Activated CD4-positive, alpha-beta memory T cell treated with anti-CD3 and anti-CD28 coated beads, Interleukin-2, amount 10 ng/mL, durations not matched to agents 7 days and 5 days (primary cell): ENCODE measurements at places on chromosomes 1 and 21.
A peak's percentile ranks its signal among the peaks of the same experiment; 100 is the strongest.

DNA sequence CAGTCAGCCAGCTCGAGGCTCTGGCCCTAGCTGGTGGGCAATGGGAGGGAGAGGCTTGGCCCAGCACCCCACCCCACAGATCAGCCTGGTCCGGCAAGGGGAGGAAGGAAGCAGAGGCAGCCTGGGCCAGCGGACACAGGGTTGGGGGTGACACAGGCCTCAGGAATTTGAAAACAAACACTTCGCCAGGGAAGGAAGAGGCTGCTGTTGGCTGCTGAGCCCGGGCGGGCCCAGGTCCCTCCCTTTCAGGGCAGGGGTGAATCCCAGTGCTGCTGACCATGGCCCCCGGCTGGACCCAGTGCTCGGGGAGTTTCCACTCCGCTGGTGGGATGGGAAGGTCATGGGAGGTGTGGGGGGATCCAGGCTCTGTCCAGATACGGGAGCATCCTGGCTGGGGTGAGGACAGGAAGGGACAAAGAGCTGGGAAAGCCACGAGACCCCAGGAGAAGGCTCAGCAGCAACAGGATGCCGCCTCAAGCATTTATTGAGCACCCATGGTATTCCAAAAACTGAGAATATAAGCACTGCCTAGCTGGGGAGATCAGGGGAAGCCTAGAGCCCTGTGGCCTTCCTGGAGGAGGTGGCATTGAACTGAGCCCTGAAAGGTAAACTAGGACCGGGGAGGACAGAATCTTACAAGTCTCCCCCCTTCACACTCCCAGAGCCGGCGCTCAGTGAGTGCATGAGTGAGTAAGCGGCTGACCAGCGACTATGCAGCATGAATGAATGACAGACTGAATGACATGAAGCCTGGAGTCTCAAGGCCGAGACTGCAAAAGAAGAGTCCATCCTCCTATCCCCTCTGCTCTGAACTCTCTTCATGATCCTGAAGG is 26.2 kb upstream of the EPHA2 start:
- peaks cover 2% of the 10 kb centered on the region for H3K27me3 ChIP-seq
- no peaks in the 10 kb centered on the region for H3K4me1 ChIP-seq
- no peaks in the 10 kb centered on the region for H3K36me3 ChIP-seq
- no peak for DNase-seq
- H3K27ac ChIP-seq: no peak overlapping the region

- no peaks in the 10 kb centered on the region for H3K36me3 ChIP-seq
- H3K27ac ChIP-seq: no peak overlapping the region
- no peak for DNase-seq
- no peaks in the 10 kb centered on the region for H3K27me3 ChIP-seq
- H3K4me1 ChIP-seq: no peaks in the 10 kb centered on the region
- H3K4me3 ChIP-seq: no peak overlapping the region
Measured at GRCh38 chr1:176789571-176790090, 326.7 kb downstream of the PAPPA2 start.

- DNase-seq: no peak
- no peak overlapping the region for H3K27ac ChIP-seq
- H3K27me3 ChIP-seq: no peaks in the 10 kb centered on the region
- no peaks in the 10 kb centered on the region for H3K36me3 ChIP-seq
- no peaks in the 10 kb centered on the region for H3K4me1 ChIP-seq
Measured at GRCh38 chr1:164608651-164609057, 49.7 kb downstream of the PBX1 start.

DNA sequence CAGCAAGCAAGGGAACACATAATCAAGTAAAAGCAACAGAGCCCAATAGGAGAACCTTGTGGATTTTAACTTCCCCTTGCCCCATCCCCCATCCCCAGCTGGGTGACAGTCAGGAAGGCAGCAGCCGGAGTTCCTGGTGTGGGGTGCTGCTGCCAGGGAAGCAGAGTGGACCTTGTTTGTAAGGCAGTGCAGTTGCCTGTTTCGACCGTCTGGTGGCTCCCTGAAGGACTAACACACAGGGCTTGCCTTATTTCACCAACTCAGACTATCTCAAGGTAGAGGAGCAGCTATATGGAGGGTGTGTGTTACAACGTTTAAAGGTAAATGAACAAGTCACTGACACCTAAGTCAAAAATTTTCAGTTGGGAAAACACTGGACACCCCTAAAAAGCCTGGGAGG is 6.6 kb downstream of the KRTAP10-8 start:
- H3K27ac ChIP-seq: peak overlapping the region; percentile 73
- peaks cover 4% of the 10 kb centered on the region for H3K27me3 ChIP-seq
- peaks cover 33% of the 10 kb centered on the region for H3K4me1 ChIP-seq
- peak overlapping the region; percentile 42 for H3K4me3 ChIP-seq

- no peak overlapping the region for H3K27ac ChIP-seq
- H3K4me3 ChIP-seq: no peak overlapping the region
- no peaks in the 10 kb centered on the region for H3K27me3 ChIP-seq
- H3K36me3 ChIP-seq: no peaks in the 10 kb centered on the region
- no peak for DNase-seq
Measured at GRCh38 chr1:214072426-214073157, 84.8 kb downstream of the PROX1 start.

DNA sequence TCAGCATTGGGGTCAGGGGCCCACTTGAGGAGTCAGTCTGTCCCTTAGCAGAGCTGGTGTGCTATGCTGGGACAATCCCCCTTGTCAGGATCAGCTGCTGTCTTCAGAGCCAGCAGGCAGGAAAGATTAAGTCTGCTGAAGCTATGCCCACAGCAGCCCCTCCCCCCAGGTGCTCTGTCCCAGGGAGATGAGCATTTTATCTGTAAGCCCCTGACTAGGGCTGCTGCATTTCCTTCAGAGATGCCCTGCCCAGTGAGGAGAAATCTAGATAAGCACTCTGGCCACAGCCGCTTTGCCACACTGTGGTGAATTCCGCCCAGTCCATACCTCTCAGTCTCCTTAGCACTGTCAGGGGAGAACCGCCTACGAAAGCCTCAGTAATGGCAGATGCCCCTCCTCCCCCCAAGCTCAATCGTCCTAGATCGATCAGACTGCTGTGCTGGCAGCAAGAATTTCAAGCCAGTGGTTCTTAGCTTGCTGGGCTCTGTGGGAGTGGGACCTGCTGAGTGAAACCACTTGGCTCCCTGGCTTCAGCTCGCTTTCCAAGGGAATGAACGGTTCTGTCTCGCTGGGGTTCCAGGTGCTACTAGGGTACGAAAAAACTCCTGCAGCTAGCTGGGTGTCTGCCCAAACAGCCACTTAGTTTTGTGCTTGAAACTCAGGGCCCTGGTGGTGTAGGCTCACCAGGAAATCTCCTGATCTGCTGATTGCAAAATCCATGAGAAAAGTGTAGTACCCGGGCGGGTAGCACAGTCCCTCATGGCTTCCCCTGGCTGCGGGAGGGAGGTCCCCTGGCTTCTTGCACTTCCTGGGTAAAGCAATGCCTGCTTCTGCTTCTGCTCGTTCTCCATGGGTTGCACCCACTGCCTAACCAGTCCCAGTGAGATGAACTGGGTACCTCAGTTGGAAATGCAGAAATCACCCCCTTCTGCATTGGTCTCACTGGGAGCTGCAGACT is 25.1 kb upstream of the TP53BP2 start:
- H3K4me3 ChIP-seq: no peak overlapping the region
- no peaks in the 10 kb centered on the region for H3K4me1 ChIP-seq
- DNase-seq: no peak
- H3K27ac ChIP-seq: no peak overlapping the region

GRCh38 chr1:76266762-76267161 is 192.2 kb downstream of the ST6GALNAC3 start:
- no peaks in the 10 kb centered on the region for H3K36me3 ChIP-seq
- no peak overlapping the region for H3K4me3 ChIP-seq
- DNase-seq: no peak
- peaks cover 48% of the 10 kb centered on the region for H3K4me1 ChIP-seq
